ENCODE measurements at places on chromosomes 1 and 21.

- DNase-seq = no peak
Observed at GRCh38 chr21:42937960-42938605, 12.7 kb upstream of the ERVH48-1 start.

GRCh38 chr1:230507666-230508402, 81.7 kb upstream of the PGBD5 start:
- DNase-seq = peak; percentile 9

GRCh38 chr1:201731592-201731991, 97.4 kb upstream of the IPO9 start:
- no peak for DNase-seq

GRCh38 chr1:68363339-68363738, 86.4 kb downstream of the RPE65 start:
- no peak for DNase-seq

DNA sequence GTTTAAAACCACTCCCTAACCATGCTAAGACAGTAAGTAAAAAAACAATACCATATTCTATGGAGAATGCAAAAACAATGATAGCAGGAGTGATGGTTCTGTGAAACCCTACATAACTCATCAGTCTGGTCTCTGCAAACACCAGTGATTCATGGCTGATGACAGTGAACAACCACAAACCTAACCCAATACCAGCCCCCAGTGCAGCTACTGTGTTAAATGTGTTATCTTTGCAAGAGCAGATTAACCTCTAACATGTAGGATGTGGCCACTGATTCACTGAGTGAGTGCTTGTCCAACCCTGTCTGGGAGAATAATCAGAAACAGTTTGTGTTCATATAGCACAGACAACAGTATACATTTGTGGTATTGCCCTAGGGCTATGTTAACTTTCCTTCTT, 100.2 kb upstream of the COG2 start:
- peak; percentile 92 for DNase-seq
